Suppressor macrophage treated with lipopolysaccharide for 4 hours (primary cell): ENCODE measurements at places on chromosomes 6 and 20.

- no peak for DNase-seq
Measured at GRCh38 chr20:21101932-21102575, 4.1 kb downstream of the LINC00237 start.

DNA sequence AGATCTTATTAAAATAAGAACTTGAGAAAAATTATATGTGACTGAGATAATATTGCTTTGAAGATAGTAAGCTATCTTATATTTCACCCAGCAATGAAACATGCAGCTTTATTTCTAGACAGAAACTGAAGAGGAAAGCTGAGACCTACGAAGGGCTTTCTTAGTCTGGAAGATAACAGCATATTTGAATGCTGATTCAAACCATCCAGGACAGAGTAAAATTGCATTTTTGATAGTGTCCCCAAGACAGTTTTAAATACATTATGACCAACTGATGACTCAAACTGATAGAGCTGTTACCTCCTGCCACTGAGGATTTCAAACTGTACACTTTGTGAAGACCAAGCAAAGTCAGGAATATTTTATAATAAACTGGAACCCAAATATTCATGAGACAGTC, 409.6 kb downstream of the GRIK2 start:
- DNase-seq: no peak

GRCh38 chr6:138428944-138429598, 25.0 kb downstream of the HEBP2 start:
- DNase-seq: peak; percentile 69

- DNase-seq: no peak
Measured at GRCh38 chr6:17469006-17469832, 75.8 kb downstream of the CAP2 start.

GRCh38 chr6:112144145-112144926, 56.9 kb downstream of the FAM229B start:
- no peak for DNase-seq

- no peak for DNase-seq
Measured at GRCh38 chr6:41336824-41337223, 1.4 kb downstream of the NCR2 start.

GRCh38 chr6:106883808-106884262, 90.7 kb downstream of the CD24 start:
- DNase-seq: no peak

DNA sequence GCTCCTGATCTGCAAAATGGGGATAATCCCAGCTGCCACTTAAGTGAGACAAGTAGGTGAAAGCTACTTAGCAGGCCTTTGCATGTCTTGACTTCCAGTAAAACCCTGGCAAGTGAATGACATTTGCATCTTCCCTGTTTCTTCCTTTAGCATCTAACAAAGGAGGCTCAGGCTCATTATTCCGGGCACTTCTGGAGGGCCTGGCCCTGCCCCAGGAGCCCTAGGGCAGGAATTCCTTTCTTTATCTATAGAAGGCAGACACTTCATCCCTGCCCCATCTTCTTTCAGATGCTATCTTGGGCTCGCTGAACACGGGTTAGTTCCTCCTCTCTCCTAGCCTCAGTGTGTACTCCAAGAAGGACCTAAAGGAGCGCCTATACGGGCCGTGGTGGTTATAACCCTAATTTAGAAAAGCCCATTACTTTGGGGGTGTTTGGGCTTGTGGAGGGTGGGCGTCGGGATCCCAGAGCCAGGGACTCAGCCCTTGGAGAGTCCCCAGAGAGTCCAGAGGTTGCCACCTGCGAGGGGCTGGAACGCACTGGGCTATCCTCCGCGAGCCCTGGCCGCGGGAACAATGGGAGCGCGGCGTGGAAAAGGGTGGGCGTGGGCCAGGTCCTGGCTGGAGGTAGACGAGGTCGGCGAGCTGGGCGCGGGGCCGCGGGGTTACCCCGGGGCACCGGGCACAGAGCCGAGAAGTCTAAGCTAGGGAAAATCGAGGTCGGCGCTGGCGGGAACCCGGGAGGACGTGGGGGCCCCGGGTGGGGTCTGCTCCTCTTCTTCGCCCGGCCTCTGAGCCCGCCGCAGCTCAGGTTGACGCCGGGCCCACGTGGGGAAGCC, 62.8 kb upstream of the EPB41L1 start:
- no peak for DNase-seq

GRCh38 chr6:6058054-6058444, 51.3 kb upstream of the NRN1 start:
- DNase-seq: no peak

DNA sequence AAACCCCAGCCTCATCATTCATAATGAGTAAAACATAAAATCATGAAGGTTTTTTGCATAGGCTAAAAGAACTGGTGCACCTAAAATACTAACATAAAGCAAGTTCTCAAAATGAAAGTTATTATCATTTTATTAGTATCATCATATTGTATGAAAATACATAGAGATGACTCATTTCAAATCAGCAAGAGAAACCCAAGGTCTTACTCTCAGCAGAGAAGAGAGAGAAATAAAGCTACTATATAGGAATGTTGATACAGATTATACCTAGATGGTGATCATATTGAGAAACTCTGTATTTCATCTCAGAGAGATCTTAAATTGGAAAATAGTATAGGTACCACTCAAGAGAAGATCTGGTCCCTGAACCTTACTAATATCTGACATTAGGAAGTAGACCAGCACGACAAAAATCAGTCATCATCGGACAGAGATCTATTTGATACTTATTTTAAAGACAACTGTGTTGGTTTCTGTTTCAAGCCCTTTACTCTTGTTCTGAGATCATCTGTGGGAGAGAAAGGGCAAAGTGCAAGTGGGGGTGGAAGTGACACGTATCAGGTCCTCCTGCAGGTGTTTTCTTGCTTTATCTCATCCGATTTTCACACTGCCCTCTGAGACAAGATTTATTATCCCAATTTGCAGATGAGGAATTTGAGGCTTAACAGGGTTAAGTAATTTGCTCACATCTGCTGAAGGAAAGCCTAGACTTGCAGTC, 532.3 kb downstream of the MAFB start:
- no peak for DNase-seq

DNA sequence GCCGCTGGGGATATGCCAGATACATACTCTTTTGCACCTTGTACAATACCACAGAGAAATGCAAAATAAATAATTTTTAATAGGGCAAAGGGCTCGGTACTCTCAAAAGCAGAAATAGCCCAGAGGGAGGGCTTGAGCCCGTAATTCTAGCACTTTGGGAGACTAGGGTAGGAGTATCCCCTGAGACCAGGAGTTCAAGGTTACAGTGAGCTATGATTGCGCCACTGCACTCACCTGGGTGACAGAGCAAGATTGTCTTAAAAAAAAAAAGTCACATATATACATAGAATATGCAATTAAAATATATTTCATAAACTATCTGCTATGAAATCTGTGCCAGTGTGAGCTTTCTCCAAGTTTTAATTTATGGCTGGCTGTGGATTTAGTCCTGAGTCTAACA, 818 bp upstream of the TRMT11 start:
- DNase-seq: no peak

DNA sequence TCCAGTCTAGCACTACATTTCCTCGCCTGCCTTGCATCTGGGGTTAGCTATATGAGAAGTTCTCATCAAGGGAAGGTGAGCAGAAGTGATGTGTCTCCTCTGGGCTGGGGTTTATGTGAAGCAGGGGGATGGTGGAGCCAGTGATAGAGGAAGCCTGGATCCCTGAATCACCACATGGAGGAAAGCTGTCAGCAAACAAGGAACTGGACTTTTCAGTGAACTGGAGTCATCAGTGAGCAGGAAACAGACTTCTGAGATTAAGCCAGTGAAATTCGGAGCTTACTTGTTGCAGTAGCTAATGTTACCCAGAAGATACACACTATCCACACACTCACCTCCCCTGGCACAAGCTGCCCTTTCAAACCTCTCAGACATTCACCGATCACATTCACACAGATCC, 13.4 kb upstream of the TOX2 start:
- DNase-seq: no peak

DNA sequence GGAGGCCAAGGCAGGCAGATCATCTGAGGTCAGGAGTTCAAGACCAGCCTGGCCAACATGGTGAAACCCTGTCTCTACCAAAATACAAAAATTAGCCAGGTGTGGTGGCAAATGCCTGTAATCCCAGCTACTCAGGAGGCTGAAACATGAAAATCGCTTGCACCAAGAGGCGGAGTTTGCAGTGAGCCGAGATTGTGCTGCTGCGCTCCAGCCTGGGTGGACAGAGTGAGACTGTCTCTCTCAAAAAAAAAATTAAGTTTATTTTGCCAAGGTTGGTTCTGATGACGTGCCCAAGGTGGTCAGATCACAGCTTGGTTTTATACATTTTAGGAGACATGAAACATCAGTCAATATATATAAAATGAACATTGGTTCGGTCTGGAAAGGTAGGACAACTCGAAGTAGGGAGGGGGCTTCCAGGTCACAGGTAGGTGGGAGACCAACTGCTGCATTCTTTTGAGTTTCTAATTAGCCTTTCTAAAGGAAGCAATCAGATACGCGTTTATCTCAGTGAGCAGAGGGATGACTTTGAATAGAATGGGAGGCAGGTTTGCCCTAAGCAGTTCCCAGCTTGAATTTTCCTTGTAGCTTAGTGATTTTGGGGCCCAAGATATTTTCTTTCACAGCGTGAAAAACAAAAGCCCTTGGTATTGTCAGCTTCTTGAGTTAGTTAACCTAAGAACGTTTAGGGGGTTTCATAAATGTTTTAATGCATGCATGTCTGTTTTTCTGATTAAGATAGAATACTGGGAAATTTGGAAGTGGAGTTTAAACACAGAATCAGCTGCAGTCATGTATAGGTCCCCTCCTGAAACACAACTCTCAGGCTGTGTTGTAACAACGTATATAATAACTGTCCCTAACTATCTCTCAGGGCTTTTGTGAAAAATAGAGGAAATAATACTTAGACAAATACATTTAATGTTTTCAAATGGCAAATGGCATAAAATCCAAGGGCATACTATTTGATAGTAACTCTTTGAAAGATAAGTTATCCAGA, 16.7 kb downstream of the ACOT13 start:
- no peak for DNase-seq

DNA sequence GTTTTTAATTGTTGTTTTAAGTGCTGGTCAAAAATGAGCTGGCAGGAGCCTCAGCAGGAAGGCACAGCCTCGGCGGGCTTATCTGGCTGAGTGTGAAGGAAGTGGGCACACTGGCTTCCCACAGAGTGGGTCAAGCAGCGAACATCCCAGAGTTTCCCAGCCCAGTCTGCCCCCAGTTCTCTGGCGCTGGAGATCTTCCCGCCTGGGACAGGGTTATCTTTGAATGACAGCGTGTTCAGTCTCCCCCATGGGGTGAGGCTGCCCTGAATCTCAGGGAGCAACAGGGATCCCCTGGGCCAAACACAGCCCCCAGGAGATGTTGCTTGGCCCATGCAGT, 122.2 kb upstream of the PTPN1 start:
- no peak for DNase-seq

- no peak for DNase-seq
Measured at GRCh38 chr6:22632581-22633145, 63.3 kb downstream of the HDGFL1 start.

DNA sequence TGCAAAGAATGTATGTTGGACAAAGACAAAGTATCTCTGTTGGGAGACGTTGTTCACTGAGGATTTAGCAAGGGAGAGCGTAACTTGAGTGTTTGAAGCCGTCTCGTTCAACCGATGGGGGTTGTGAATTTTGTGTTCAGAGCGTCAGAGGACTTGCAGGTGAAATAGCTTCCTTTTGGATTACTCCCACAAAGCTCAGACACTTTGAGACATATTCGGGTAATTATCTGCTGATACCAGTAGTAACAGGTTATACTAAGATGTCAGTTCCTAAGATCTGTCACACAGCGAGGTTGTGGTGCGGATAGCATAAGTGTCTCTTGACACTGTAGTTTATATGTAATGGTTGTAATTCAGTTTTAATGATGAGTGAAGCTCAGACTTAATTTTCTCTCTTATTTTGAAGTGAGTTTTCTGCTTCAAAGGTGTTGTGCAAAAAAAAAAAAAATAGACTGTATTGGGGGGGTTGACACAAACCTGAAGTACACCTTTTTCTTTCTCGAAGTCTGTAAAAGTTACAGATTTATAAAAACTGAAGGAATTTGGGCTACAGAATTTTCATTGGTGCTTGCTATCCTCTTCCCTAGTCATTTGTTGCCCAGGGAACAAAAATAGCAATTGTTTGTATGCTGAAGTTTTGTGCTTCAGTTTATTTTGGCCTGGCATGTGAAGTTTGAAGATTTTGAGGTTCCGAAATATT, 1.7 kb downstream of the ASXL1 start:
- no peak for DNase-seq

DNA sequence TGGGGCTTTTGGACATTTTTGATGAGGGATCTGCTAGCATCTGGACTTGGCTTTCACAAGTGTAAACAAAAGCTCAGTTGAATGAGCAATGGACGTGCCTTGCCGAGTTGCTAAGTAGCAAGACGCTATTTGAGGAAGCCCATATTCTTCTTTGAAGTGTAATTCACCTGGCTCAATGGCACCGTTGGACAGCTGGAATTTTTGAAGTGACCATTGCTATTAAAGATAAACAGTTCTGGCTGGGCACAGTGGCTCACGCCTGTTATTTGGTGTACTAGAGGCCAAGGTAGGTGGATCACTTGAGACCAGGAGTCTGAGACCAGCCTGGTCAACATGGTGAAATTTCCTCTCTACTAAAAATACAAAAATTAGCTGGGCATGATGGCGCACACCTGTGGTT, 88.8 kb upstream of the SOX4 start:
- no peak for DNase-seq

DNA sequence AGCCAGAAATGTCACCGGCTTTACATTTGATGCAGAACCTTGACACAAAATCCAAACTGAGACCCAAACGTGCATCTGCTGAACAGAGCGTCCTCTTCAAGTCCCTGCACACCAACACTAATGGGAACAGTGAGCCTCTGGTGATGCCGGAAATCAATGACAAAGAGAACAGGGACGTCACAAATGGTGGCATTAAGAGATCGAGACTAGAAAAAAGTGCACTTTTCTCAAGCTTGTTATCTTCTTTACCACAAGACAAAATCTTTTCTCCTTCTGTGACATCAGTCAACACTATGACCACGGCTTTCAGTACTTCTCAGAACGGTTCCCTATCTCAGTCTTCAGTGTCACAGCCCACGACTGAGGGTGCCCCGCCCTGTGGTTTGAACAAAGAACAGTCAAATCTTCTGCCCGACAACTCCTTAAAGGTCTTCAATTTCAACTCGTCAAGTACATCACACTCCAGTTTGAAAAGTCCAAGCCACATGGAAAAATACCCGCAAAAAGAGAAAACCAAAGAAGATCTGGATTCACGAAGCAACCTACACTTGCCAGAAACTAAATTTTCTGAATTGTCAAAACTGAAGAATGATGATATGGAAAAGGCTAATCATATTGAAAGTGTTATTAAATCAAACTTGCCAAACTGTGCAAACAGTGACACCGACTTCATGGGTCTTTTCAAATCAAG, 108.4 kb downstream of the RTN4IP1 start:
- DNase-seq: peak; percentile 88

DNA sequence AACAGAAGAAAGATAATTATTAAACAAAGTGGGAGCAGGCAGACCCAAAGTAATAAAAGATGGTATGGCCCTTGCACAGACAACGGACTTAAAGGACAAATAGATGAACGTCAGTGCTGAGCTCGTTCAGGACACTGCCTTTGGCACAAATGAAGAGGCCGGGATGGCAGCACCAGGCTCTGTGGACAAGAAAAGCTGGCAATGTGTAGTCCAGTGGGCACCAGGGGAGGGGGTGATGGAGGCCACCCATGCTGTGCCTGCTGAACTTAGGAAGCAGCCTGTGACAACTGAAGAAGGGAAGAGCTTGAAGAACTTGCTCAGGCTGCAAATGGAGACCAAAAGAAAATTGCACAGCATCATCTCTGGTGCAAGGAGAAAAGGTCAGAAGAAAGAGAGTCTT, 131.0 kb downstream of the ANKRD60 start:
- DNase-seq: no peak

- no peak for DNase-seq
Measured at GRCh38 chr20:32448306-32449056, 90.3 kb downstream of the ASXL1 start.
